Activated CD4-positive, alpha-beta T cell treated with anti-CD3 and anti-CD28 coated beads for 36 hours (primary cell): ENCODE measurements at places on chromosomes 4 and X. TPM values are rescaled to one million over a fixed set of nuclear protein-coding genes. Genes with fewer than 3 reads are reported as not detected.
A peak's percentile ranks its signal among the peaks of the same experiment; 100 is the strongest.

The FATE1 gene
- total RNA-seq: not detected

The ANKRD50 gene
- total RNA-seq: 0.42 TPM

The GPR173 gene
- 0.14 TPM for total RNA-seq

The GABRE gene
- total RNA-seq: not detected

The COL4A6 gene
- not detected for total RNA-seq

DNA sequence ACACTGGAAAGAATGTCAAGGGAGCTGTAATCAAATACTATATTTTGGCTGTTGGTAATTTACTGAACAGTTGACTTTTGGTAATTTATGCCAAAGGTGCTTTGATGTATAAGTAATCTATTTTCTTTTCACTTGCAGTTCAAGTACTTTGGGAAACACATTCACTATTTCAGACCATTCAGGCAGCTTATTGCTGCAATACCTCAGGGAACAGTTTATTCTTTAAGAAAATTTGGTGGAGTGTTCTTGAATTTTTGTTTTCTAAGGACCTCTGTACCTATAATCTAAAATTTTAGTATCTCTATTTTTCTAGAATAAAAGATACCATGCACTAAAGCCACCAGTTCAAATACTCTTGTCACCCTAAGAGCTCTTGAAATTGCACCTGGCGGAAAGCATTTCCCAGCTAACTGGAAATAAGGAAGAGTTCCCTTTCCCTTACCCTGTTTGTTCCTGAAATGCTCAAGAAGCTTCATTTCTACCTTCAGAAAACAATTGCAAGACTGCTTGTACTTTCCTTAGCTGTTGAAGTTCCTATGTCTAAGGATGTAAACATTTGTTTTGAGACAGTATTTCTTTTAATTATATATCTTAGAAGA is 633.5 kb upstream of the FAT1 start:
- H3K4me1 ChIP-seq: no peaks in the 10 kb centered on the region
- H3K4me3 ChIP-seq: no peak overlapping the region
- DNase-seq: no peak
- H3K27me3 ChIP-seq: no peaks in the 10 kb centered on the region

DNA sequence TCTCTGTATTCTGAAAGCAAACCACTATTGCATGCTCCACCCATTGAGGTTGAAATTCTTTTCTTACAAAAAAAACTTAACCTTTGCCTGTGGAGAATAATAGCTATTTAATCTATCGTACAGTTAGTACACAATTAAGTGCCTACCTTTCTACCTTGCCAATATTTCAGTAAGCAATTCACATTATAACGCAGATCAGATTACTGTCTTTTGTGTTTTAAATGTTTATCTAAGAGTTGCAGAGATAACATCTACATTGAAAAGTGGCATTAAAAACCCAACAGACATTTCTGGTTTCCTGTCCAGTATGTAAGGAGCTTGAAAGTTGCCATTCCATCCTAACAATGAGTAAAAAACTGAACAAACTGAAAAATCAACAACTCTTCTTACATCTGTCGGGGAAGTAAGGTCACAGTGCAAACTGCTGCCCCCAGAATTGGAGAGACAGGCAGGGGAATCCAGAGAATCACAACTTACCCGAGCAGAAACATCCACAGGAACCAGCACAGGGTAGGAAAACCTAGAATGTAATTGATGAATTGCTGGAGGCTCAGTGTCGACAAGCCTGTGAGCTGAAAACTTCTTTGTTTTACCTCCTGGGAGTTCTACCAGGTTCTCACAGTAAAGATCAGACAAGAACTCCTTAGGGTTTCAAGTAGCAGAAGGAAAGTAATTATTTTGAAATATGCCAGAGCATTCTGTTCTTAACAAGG is 27.3 kb upstream of the ACSL4 start:
- no peaks in the 10 kb centered on the region for H3K36me3 ChIP-seq
- no peak overlapping the region for H3K4me3 ChIP-seq
- H3K27me3 ChIP-seq: no peaks in the 10 kb centered on the region

- H3K27me3 ChIP-seq: no peaks in the 10 kb centered on the region
- H3K36me3 ChIP-seq: peaks cover 13% of the 10 kb centered on the region
- H3K4me1 ChIP-seq: peaks cover 35% of the 10 kb centered on the region
- no peak overlapping the region for H3K27ac ChIP-seq
- H3K4me3 ChIP-seq: no peak overlapping the region
- DNase-seq: no peak
Measured at GRCh38 chr4:82900066-82900410, 497 bp upstream of the THAP9 start.

GRCh38 chr4:41601025-41601424 is 63.1 kb downstream of the LIMCH1 start:
- H3K36me3 ChIP-seq: no peaks in the 10 kb centered on the region
- no peak overlapping the region for H3K4me3 ChIP-seq
- H3K27me3 ChIP-seq: peaks cover 6% of the 10 kb centered on the region
- no peak overlapping the region for H3K27ac ChIP-seq
- no peak for DNase-seq

DNA sequence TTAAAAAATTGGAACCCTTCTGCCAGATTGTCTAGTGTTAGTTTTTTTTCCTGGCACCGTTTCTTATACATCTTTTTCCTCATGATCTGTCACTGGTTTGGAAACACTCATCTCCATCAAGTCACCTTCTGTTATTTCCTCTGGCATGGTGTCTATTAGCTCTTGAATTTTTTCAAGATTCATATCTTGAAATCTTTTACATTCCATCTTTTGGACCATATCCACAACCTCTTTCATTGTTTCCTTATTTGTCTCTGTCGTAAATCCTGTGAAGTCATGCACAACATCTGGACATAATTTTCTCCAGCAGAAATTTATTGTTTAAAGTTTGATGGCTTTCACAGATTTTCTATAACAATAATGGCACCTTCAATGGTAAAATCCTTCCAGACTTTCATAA is 10.2 kb upstream of the TMEM185A start:
- DNase-seq: no peak
- H3K27me3 ChIP-seq: peaks cover 3% of the 10 kb centered on the region
- H3K36me3 ChIP-seq: no peaks in the 10 kb centered on the region
- peaks cover 7% of the 10 kb centered on the region for H3K4me1 ChIP-seq

- DNase-seq: peak; percentile 11
- H3K4me3 ChIP-seq: no peak overlapping the region
- H3K4me1 ChIP-seq: no peaks in the 10 kb centered on the region
- H3K27me3 ChIP-seq: peaks cover 1% of the 10 kb centered on the region
Measured at GRCh38 chr4:93764639-93765246, 63.8 kb upstream of the ATOH1 start.

- DNase-seq: no peak
- H3K36me3 ChIP-seq: no peaks in the 10 kb centered on the region
- no peaks in the 10 kb centered on the region for H3K27me3 ChIP-seq
- no peak overlapping the region for H3K27ac ChIP-seq
- H3K4me3 ChIP-seq: no peak overlapping the region
Measured at GRCh38 chrX:119189115-119189514, 47.0 kb upstream of the PGRMC1 start.

DNA sequence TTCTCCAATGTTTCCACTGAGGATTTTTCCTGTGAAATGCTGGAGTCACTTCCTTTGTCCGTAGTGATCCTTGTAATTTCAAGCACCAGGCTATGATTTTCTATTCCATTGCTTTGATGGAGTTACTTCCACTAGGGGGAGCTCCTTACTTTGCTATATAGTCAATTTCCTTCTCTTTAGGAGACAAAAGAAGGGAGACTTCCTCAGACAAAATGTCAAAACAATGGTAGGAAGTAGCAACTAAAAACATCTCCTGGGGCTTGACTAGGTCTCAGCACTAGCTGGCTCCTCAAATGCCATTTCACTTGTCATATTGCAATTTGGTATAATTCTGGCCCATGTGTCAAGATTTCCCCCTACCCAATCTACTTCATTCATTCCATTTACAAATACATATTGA is 24.1 kb downstream of the ZCCHC12 start:
- H3K27me3 ChIP-seq: no peaks in the 10 kb centered on the region
- H3K27ac ChIP-seq: no peak overlapping the region
- no peak for DNase-seq
- H3K4me3 ChIP-seq: no peak overlapping the region
- no peaks in the 10 kb centered on the region for H3K4me1 ChIP-seq

- no peaks in the 10 kb centered on the region for H3K36me3 ChIP-seq
- peaks cover 2% of the 10 kb centered on the region for H3K27me3 ChIP-seq
- DNase-seq: no peak
- no peaks in the 10 kb centered on the region for H3K4me1 ChIP-seq
- H3K4me3 ChIP-seq: no peak overlapping the region
Measured at GRCh38 chr4:628311-628741, 3.0 kb downstream of the PDE6B start.

- no peak for DNase-seq
- no peak overlapping the region for H3K4me3 ChIP-seq
- no peaks in the 10 kb centered on the region for H3K27me3 ChIP-seq
- H3K4me1 ChIP-seq: no peaks in the 10 kb centered on the region
- H3K27ac ChIP-seq: no peak overlapping the region
- H3K36me3 ChIP-seq: no peaks in the 10 kb centered on the region
Measured at GRCh38 chr4:175789647-175790046, 22.4 kb downstream of the GPM6A start.

- no peak overlapping the region for H3K27ac ChIP-seq
- peaks cover 2% of the 10 kb centered on the region for H3K36me3 ChIP-seq
- peaks cover 3% of the 10 kb centered on the region for H3K4me1 ChIP-seq
- no peak overlapping the region for H3K4me3 ChIP-seq
- DNase-seq: no peak
- H3K27me3 ChIP-seq: no peaks in the 10 kb centered on the region
Measured at GRCh38 chrX:103552236-103552635, 32.9 kb upstream of the RAB40A start.

DNA sequence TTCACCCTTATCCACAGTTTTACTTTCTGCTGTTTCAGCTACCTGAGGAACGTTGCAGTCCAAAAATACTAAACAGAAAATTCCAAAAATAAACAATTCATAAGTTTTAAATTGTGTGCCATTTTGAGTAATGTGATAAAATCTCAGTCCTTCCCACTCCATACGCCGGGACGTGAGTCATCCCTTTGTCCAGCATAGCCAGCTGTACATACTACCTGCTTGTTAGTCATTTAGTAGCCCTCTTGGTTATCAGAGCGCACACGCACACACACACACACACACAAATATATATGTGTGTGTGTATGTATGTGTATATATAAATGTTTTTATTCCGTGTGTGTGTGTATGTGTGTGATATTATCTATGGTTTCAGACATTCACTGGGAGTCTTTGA is 4.8 kb upstream of the CCSER1 start:
- no peak for DNase-seq
- no peak overlapping the region for H3K4me3 ChIP-seq
- H3K27me3 ChIP-seq: peaks cover 28% of the 10 kb centered on the region
- no peaks in the 10 kb centered on the region for H3K36me3 ChIP-seq
- no peak overlapping the region for H3K27ac ChIP-seq

DNA sequence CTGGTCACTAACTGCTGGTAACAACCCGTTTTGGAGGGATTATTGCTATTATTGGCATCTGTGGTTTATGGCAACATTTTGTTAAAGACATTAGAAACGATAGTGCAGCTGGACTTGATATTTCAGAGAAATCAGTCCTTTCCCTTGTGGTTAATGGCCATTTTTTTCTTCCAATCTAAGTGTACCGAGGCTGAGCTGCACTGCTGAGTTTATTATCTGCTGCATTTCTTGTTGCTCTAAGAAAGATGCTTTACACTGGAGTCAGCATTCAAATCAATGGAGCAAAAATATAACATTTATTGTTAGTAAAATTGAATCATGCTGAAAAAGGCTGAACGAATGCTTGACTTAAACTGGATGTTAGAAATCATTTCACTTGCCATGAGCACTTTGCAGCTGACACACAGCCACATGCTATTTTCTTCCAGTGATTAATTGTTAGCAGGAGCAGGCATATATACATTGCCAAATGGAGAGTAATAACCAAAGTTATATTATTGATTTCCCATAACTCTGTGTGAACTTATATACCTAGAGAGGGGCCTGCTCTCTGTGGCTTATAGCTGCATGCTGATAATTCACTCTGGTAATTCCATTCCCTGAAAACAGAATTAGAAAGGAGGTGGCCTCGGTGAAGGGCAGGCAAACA is 66.5 kb upstream of the TTC29 start:
- no peak for DNase-seq
- H3K36me3 ChIP-seq: no peaks in the 10 kb centered on the region
- no peaks in the 10 kb centered on the region for H3K4me1 ChIP-seq

DNA sequence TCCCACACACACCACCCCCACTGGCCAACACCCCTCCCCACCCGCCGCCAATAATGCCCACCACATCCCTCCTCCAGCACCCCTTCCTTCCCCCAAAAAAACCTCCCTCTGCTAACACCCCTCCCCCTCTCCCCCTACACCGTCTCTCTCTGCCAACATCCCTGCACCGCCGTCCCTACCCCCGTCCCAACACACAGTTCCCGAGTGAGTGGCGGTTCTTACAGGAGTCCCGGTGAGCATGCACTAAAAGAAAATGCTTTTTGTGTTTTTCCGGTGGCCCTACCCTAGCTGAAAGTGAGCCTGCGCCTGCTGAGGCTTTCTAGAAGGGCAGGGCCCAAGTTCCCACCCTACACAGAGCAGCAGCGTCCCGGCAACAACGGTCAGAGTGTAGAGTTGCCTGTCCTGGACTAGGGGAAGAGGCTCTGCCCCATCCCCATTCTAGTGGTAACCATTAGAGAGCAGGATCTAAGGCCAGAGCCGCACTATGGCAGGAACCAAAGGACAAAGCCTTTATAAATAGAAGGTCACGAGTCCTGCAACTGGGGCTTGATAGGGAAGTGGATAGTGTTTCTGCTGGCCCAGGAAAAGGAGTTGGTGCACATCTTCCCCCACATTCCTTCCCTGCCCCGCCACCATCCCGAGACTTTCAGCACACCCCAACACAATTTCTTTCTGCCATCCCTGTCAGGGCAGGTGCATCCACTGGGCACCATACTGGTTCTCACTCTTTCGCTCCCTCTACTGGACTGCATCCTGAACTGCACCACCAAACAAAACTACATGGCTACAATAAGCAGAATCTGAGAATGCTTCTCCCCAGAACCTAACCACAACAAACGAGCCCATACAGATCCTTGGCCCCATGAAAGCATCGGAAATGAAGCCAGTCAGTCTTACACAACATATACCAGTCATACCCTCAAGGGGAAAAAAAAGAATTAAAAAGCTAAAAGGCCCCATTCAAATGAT is 78.1 kb upstream of the PAGE3 start:
- no peaks in the 10 kb centered on the region for H3K27me3 ChIP-seq
- H3K4me1 ChIP-seq: peaks cover 17% of the 10 kb centered on the region
- no peaks in the 10 kb centered on the region for H3K36me3 ChIP-seq
- no peak overlapping the region for H3K4me3 ChIP-seq
- peak; percentile 60 for DNase-seq
